GOT3 (cell line): ENCODE measurements at places on chromosomes 5 and 9.

DNA sequence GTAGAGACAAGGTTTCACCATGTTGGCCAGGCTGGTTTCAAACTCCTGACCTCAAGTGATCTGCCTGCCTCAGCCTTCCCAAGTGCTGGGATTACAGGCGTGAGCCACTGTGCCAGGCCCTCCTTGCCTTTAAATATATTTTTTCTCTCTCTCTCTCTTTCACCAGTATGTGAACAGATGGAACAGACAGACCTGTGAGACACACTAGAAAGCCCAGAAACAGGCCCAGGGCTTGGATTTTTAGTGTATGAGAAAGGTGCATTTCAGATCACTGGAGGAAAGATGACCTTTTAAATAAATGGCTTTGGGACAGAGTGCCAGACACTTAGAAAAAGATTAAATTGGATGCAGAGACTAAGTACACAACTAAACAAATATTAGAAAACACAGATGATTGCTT lies 3.1 kb downstream of the RASGEF1C start:
- DNase-seq, result no peak

DNA sequence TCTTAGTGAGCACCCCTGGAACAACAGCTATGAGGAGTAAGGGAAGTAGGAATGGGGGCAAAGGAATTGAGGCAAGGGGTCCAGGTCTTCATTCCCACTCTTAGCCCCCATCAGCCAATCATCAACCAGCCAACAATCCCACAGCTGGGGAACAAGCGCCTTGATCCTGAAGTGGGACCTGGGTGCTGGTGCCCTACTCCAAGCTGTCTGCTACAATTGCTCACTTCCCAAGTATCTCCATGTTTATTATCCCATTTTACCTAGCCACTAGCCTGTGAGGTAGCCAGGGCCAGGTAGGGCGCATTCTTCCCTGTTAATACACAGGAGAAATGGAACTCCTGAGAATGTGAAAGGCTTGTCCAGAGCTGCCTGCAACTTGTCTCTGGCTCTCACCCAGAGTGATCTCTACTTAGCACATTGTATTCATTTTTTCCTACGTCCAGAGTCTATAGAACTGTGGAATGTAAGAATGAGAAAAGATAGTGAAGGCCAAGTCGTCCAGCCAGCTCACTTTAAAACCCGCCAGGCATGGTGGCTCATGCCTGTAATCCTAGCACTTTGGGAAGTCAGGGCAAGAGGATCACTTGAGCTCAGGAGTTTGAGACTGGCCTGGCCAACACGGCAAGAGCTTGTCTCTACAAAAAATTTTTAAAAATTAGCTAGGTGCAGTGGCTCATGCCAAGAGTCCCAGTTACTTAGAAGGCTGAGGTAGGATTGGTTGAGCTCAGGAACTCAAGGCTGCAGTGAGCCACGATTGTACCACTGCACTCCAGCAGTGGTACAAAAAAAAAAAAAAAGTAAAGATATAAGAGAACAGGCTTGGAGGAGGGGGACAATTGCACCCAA lies 6.2 kb upstream of the DNAJC18 start:
- DNase-seq, result no peak

GRCh38 chr9:123402981-123403509 lies 47.0 kb downstream of the CRB2 start:
- no peak for DNase-seq

DNA sequence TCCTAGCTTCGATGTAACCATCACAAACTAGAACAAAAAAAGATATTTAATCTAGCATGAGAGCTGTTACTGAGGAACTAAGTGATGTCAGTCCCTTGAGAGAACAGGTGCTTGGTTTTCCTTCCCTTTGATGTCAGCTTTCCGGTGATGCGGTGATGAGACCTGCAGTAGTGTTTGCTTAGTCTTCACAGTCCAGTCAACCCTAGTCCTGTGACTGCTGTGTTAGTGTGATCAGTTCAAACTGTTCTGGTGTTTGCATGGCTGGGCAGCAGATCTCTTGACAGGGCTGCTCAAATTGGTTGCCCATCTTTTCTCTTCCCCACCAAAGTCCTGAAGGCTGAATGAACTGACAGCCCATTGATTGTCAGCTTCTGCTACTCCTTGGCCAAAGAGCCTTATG lies 608.6 kb upstream of the DAB2 start:
- no peak for DNase-seq

GRCh38 chr5:17802256-17802655 lies 168.0 kb downstream of the TAF11L14 start:
- DNase-seq, result no peak

DNA sequence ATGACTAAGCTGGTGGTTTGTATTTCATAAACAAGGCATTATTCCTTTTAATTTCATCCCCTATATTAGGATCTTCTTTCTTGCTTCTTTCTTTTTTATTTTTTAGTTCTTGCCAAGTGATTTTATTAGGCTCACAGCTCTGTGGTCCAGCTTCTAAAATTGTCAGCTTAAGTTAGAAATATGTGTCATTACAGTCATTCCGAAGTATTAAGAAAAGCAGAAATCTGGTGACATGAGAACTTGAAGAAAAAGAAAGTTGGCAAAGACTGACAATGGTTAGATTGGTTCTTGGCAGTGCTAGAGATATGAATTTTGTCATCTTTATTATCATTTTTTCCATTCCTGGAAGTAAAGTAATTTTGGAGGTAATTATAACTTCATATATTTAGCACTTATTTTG lies 166.5 kb upstream of the PRR16 start:
- DNase-seq, result no peak

- no peak for DNase-seq
Observed at GRCh38 chr9:7105095-7105494, 347.3 kb downstream of the KDM4C start.

- DNase-seq, result no peak
Observed at GRCh38 chr5:94698197-94698596, 79.7 kb downstream of the SLF1 start.

DNA sequence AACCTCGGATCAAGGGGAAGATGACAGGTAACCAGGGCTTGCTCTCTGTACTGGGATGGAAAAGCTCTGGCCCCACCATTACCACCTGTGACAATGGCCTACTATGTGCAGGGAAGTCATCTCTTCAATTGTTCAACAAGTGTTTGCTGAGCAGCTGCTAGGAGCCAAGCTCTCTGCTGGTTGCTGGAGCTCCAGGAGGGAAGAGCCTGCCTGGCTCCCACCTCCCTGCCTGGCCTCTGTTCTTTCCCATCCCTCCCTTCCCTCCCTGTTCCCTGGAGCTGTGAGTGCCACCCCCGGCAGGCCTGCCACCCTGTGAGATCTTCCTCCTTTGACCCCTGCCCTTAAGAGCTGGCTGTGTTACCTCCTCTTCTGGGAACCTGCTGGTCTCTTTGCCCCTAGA lies 59.7 kb upstream of the IER5L start:
- DNase-seq, result no peak

- DNase-seq, result no peak
Observed at GRCh38 chr9:35939679-35940250, 18.2 kb downstream of the OR2S2 start.

- no peak for DNase-seq
Observed at GRCh38 chr5:153147891-153148623, 342.4 kb upstream of the GRIA1 start.

- DNase-seq, result no peak
Observed at GRCh38 chr5:57727591-57727990, 245.0 kb upstream of the ACTBL2 start.

GRCh38 chr9:121598965-121599871 lies 52.2 kb upstream of the DAB2IP start:
- no peak for DNase-seq

GRCh38 chr5:160463740-160464465 lies 42.2 kb downstream of the PTTG1 start:
- no peak for DNase-seq

GRCh38 chr9:85062385-85063022 lies 393.0 kb downstream of the NTRK2 start:
- no peak for DNase-seq

- no peak for DNase-seq
Observed at GRCh38 chr5:1439388-1440097, 5.7 kb downstream of the SLC6A3 start.

- no peak for DNase-seq
Observed at GRCh38 chr5:67065237-67065636, 131.4 kb downstream of the CD180 start.

- DNase-seq, result no peak
Observed at GRCh38 chr9:104276709-104277245, 182.7 kb downstream of the SMC2 start.

GRCh38 chr5:68200288-68200687 lies 15.3 kb upstream of the PIK3R1 start:
- no peak for DNase-seq

- DNase-seq, result no peak
Observed at GRCh38 chr9:108530141-108530540, 325.6 kb downstream of the ACTL7B start.
